ENCODE measurements at places on chromosomes 16 and 17. TPM values are rescaled to one million over a fixed set of nuclear protein-coding genes. Genes with fewer than 3 reads are reported as not detected.

- DNase-seq = no peak
Observed at GRCh38 chr16:53933407-53933806, 229.5 kb downstream of the FTO start.

- no peak for DNase-seq
Observed at GRCh38 chr17:35605678-35606077, 18.6 kb downstream of the AP2B1 start.

GRCh38 chr17:79276821-79277220 is 202.2 kb downstream of the ENGASE start:
- no peak for DNase-seq

DNA sequence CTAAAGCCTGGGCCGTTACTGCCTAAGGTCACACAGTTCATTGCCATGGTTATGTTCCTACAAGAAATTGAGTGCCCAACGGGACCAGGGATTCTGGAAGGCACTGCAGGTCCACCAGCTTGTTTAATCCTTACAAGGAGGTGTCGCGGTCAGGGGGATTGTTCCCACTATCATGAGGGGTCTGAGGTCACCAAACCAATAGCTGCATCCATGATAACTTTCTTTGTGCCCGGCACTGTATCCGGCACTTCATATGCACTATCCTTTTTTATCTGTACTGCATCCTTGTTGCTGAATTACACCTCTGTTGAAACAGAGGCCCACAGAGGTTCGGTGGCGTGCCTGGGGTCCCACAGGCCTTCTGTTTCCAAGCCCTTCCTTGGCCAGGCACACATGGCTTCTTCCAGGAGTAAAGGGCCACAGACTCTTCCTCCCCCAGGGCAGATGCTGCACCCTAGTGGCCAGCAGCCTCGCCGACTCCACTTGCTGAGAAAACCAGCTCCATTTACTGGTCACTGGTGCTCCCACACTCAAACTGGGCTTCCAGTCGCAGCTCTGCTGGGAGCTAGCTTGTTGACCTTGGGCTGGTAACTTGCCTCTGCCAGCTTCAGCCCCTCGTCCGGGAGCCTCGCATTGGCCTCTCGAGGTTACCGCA is 82.0 kb upstream of the PLCG2 start:
- DNase-seq = no peak

- DNase-seq = no peak
Observed at GRCh38 chr17:76585649-76586593, at the start of gene ST6GALNAC2. Gene ST6GALNAC2 (minus strand): TSS chr17:76585860. CDS start chr17:76585808, 52 bp downstream.

DNA sequence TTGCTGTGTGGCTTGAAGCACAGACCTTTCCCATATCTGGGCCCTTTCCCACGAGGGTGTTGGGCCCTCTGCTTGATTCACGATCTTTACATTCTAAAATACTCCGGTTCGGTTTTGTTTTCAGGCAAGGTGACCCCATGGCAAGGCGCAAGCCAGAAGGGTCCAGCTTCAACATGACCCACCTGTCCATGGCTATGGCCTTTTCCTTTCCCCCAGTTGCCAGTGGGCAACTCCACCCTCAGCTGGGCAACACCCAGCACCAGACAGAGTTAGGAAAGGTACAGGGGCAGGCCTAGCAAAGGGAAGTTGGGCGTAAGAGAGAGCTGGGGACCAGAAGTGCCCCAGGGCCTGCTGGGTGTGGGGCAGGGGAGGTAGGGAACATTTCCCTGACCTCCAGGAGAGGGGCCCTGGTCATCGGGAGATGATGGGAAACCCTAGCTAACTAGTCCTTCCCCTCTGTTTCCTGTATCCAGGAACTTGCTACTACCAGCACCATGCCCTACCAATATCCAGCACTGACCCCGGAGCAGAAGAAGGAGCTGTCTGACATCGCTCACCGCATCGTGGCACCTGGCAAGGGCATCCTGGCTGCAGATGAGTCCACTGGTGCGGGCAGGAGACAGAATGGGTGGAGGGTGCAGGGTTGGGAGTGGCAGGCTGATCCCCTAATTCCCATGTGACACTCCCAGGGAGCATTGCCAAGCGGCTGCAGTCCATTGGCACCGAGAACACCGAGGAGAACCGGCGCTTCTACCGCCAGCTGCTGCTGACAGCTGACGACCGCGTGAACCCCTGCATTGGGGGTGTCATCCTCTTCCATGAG is 1.4 kb downstream of the ALDOA start:
- no peak for DNase-seq

GRCh38 chr16:57749101-57749692 is 13.6 kb downstream of the KATNB1 start:
- DNase-seq = no peak

- no peak for DNase-seq
Observed at GRCh38 chr17:44024271-44024663, 9.5 kb upstream of the TMEM101 start.

DNA sequence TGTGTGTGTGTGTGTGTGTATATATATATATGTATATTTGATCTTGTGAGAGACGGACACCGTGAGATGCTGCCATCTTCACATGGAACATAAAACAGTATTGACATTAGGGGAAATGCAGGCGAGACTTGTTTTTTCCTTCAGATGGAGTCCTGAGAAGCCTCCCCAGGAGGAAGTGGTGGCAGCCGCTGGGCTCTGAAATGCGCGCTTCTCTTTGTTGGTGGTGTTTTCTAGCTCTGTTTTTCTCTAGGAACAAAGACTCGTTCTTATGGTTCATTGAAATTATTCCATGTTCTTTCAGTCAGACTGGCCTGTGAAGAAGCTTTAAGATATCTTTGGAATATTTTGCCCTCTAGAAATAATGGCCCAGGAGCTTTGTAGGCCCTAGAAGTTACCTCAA is 32.9 kb downstream of the SNX29 start:
- DNase-seq = no peak

DNA sequence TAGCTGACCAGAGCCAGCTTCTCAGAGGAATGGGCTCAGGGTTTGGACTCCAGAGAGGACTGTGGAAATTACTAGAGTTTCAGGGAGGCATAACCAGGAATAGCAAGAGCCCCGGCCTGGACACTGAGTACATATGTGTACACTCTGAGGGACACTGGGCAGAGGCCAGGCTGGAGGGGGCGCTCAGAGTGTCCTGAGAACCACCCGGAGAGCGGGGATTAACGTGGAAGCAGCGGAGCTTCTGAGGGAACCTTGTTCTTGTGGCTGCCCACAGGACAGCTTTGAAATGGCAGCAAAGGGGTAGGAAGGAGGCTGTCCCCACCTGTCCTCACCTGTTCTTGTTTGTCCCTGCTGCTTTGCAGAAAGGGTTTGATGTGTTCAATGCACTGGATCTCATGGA is 27.8 kb downstream of the PLCD3 start:
- no peak for DNase-seq

- no peak for DNase-seq
Observed at GRCh38 chr17:42704490-42704836, 22.1 kb downstream of the CNTNAP1 start.

GRCh38 chr17:71461498-71462169 is 659.2 kb upstream of the SOX9 start:
- DNase-seq = no peak

- no peak for DNase-seq
Observed at GRCh38 chr17:52306314-52306713, 147.8 kb upstream of the CA10 start.

- DNase-seq = no peak
Observed at GRCh38 chr17:15398736-15399331, 57.4 kb upstream of the TEKT3 start.

GRCh38 chr16:73617738-73618137 is 569.8 kb upstream of the ZFHX3 start:
- DNase-seq = no peak

DNA sequence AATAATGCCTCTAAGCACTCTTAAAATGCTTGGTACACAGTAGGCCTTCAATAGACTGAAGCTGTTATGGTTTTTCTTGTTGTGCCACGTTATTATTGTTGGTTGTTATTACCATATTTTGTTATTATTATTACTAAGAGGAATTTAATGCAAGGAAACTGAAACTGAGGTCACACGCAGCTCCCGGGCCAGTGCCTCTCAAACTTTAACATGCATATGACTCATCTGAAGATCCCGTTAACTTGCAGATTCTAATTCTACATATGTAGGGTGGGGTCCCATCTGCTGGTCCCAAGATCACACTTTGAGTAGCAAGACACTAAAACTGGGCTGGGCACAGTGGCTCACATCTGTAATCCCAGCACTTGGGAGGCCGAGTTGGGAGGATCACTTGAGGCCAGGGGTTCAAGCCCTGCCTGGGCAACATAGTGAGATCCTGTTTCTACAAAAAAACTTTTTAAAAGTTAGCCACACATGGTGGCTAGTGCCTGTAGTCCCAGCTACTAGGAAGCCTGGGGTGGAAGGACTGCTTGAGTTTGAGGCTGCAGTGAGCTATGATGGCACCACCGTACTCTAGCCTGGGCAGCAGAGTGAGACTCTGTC is 888 bp downstream of the ACSM5 start:
- DNase-seq = no peak

DNA sequence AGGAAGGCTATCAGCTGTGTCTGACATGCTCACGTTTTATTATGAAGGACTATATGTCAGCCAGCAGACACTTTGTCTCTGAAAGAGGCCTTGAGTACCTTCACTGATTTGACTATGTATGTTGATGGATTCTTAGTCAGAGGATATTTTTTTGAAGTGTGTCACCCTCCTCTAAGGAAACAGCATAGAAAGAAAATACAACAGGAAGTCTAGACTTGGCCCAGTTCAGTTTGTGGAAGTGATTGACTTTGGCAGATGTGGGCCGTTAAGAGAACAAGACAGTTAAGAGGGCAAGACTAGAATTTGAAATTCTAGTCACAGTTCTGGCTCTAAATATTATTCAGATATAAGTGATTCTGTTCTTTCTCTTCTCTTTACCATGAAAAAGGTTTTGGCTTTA is 471.5 kb downstream of the CDH8 start:
- no peak for DNase-seq

DNA sequence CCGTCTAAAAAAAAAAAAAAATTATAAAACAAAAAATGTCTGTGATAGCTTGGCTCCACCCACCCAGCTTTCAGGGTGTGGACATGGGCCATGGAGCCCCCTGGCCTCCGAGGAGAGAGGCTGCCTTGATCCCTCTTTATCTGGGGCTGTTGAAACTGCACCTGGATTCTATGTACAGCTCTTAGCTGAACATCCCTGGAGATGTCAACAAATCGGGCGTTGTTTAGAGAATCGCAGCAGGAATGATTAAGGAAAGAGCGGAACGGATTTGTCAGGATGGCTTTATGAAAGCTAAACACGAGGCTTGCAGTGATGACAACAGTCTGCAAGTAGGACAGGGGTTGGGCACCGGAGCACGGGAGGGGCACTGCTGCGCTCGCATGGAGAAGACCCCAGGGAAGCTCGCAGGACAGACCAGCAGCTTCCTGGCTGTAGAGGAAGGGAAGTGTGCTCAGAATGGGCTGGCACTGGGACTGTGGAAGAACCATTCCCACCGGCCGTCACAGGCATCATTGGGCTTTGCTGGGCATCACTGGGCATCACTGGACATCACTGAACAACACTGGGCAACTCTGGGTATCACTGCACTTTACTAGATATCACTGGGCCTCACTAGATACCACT is 195.8 kb upstream of the FOXF1 start:
- DNase-seq = no peak

Gene PRSS22
- not detected for total RNA-seq

Gene G6PC1
- not detected for total RNA-seq

Gene C17orf78
- not detected for total RNA-seq

Gene CPSF4L
- total RNA-seq = not detected

Gene FBXL20
- 16.6 TPM for total RNA-seq

Gene CASKIN1
- under 0.01 TPM for total RNA-seq

Gene KRT20
- not detected for total RNA-seq

Gene PLXDC1
- total RNA-seq = 7.5 TPM
